ENCODE measurements at places on chromosomes 7 and 10.
A peak's percentile ranks its signal among the peaks of the same experiment; 100 is the strongest.

GRCh38 chr10:49593564-49593875 lies 16.6 kb upstream of the SLC18A3 start:
- no peak for DNase-seq

DNA sequence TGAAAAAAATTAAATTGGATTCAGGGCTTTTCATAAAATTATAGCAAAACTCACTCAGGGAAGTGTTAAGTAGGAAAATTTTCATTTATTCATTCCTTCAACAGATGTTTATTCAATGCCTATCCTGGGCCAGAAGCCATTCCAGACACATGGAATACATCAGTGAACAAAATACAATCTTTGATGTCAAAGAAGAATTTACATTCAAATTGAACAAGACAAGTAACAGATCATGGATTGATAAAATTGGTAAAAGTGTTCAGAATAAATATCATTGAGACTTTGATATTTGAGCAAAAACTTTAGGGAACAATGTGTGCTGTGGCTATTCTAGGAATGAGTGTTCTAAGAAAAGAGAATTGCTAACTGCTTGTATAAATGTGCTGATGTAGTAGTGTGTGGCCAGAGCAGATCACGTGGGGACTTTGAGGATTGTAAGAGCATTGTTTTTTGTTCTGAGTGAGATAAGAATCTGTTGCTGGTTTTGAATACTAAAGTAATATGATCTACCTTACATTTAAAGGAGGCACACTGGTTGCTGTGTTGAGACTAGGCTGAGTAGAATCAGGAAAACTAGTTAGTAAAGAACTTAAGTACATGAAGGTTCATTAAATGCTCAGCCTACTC lies 957.2 kb downstream of the PCDH15 start:
- DNase-seq, result no peak

- DNase-seq, result no peak
Observed at GRCh38 chr10:88082391-88082790, 219.0 kb downstream of the PTEN start.

GRCh38 chr10:13659887-13660550 lies 73.3 kb downstream of the PRPF18 start:
- peak; percentile 40 for DNase-seq

- DNase-seq, result no peak
Observed at GRCh38 chr10:86964061-86964846, 4.0 kb upstream of the ADIRF start.

DNA sequence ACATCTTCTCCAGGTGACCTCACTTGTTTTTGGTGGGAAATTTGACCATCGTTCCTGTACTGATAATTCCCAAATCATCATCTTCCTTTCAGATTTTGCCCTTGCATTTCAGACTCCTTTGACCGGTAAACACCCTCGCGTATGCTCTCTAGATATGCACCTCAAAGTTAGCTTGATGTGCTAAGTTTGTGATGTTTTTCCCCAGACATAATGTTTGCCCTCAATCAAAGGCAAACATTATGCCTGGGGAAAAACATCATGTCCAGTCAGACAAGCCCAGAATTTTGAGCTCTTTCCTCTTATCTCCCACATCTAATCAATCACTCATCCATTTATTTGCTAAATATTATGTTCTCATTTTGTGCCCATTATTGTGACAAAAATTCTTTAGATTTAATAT lies 26.2 kb downstream of the CCSER2 start:
- no peak for DNase-seq

GRCh38 chr7:112280267-112280666 lies 73.8 kb downstream of the ZNF277 start:
- no peak for DNase-seq

- DNase-seq, result no peak
Observed at GRCh38 chr7:19920166-19920565, 146.7 kb upstream of the TMEM196 start.

GRCh38 chr7:54556121-54556520 lies 13.9 kb downstream of the VSTM2A start:
- DNase-seq, result no peak

DNA sequence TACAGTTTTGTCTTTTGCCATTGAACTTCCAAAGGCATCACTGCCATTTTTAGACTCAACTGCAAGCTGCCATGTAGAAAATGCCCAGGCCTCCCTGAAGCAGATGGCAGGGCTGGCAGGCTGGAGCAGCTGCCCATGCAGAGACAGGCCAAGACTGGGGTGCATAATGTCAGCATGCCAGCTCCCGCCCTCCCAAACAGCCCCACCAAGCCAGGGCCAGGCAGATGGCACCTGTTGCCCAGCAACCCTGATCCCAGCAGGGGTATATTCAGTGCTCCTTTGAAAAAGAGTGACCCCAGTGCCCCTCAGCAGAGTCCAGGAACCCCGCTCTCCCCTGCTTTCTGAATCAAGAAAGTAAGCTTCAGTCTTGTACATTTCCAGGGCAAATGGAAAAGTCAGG lies 32.6 kb downstream of the VSTM4 start:
- no peak for DNase-seq

DNA sequence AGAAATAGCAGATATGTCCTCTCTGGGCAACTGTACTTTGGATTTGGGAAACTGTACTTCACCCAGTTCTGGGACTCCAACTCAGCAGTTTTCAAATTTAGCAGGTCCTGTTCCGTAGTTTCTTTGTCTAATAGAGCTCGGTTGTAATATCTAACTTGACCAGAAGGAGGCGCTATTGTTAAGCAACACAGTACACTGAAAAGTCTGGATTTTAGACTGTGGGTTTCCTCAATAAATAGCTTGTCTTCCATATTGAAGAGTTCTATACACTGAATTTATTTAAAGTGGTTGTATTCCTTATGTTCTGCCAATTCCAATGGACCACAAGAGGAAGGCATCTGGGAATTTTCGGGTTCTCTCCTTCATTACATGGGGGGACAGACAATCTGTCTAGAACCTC lies 39.8 kb downstream of the ELFN1 start:
- DNase-seq, result no peak

DNA sequence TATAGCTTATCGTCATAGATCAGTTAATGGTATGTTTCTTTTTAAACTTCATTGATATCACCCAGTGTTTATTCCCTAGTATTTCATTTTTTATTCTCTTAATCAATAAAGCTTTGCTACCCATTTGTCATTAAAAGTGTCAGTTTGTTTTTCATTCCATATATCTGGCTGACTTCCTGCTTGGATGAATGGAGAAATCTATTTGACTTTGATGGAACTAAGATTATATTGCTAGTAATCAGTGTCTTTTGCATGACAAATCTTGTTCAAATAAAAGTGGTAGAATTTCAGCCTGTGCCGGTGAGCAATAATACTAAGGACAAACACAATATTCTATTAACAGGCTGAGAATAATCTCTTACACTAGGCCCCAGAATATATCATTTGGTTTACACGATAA lies 203.3 kb downstream of the SEC23IP start:
- DNase-seq, result no peak

- DNase-seq, result no peak
Observed at GRCh38 chr7:91465595-91466061, 201.4 kb downstream of the FZD1 start.
